Activated gamma-delta T cell treated with anti-CD3 and anti-CD28 coated beads, Interleukin-2, amount 50 U/mL, for 16 hours (primary cell): ENCODE measurements at places on chromosomes 4 and X.

DNA sequence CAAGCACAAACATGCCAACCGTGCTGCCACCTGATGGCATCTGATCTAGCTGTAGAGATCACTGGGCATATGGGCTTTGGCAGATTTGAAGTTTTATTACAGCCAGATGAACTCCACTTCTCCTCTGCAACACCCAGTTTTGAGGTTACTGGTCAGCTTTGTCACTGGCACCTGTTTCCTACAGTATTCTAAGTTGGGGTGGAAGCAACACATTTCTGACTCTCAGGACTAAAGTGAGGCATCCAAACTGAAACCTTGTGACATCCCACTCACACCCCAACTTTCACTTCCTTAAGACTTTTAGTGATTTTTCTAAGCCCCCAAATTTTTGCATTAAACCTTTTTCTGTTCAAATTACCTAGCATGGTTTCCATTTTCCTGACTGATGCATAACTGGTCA lies 115.1 kb upstream of the PCDH18 start:
- DNase-seq = no peak

DNA sequence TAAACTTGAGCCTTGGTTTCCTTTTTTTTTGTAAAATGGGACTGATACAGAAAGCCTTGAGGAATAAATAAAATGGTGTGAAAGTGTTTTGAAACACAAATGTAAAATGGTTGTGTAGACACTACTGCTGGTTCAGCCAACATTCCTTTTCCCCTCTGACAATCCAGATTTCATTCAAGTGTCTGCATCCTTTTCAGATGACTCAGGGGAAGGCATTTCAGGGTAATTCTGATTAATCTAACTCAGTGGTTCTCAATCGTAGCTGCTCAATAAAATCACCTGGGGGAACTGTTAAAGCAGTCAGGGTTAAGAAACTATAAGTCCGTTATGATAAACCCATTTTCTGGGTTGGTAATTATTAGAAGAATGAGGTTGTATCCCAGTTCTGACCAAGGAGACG lies 4.6 kb downstream of the ARHGAP10 start:
- DNase-seq = no peak

DNA sequence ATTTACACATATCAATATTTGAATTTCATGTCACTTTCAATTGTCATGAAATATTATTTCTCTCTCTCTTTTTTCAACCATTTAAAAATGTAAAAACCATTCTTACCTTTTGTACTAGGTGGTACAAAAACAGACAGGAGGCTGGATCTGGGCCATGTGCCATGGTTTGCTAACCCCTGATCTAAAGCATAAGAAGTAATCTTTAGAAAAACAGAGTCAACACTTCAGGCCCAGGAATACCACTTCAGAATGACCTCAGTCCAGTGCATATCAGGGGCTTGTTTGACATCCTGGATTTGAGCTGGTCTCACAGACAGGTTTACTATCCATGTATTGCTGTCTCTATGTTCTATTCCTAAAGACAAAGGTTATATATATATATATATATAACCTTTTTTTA lies 102.5 kb downstream of the DCHS2 start:
- DNase-seq = no peak

DNA sequence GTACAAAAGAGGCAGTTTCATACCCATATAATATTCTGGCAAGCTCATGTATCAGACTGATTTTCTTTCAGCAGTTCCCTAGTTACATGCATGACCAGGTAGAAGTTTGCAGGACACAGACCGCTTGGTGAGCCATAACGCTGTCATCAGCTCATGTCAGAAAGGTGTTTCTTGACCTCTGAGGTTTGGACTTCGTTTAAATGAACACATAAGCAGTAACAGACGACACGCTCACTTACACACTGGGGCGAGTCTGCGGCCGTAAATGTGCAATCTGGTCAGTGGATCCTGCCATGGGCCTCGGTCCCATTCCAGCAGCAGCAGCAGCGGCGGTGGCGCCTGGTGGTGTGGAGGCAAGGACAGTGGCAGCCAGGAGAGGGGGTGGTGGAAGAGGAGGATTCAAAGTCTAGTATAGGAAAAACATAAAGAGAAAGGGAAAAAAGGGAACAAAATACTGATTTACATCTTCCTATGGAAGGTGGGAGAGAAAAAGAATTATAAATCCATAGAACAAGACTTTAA lies 111.9 kb upstream of the CBR4 start:
- DNase-seq = no peak

DNA sequence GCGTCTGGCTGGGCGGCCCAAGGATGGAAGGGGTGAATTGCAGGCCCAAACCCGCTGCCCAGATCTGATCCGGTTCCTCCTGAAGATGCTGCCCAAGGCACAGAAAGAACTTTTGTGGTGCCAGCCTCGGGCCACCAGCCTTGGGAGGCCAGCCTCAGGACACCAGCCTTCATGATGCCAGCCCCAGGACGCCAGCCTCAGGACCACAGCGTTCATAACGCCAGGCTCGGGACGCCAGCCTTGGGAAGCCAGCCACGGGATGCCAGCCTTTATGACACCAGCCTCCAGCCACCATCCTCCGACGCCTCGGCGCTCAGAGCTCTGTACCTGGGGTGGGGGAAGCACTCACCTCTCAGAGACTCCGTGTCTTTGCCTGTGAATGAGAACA lies 107.8 kb downstream of the ADRA2C start:
- no peak for DNase-seq

- no peak for DNase-seq
Measured at GRCh38 chrX:24662352-24662751, 15.2 kb upstream of the PCYT1B start.

GRCh38 chr4:8493484-8493883 lies 52.9 kb downstream of the TRMT44 start:
- DNase-seq = no peak

GRCh38 chr4:170005472-170005871 lies 20.7 kb downstream of the MFAP3L start:
- no peak for DNase-seq

GRCh38 chrX:53422861-53423306 lies at the start of gene RIBC1:
RIBC1 (plus strand) TSS chrX:53422873; CDS start chrX:53426277, 3,404 bp downstream.
- DNase-seq = no peak

- no peak for DNase-seq
Measured at GRCh38 chrX:118824173-118824730, 628 bp downstream of the ZCCHC12 start.

GRCh38 chr4:152038238-152038637 lies 277.4 kb upstream of the GATB start:
- DNase-seq = no peak

DNA sequence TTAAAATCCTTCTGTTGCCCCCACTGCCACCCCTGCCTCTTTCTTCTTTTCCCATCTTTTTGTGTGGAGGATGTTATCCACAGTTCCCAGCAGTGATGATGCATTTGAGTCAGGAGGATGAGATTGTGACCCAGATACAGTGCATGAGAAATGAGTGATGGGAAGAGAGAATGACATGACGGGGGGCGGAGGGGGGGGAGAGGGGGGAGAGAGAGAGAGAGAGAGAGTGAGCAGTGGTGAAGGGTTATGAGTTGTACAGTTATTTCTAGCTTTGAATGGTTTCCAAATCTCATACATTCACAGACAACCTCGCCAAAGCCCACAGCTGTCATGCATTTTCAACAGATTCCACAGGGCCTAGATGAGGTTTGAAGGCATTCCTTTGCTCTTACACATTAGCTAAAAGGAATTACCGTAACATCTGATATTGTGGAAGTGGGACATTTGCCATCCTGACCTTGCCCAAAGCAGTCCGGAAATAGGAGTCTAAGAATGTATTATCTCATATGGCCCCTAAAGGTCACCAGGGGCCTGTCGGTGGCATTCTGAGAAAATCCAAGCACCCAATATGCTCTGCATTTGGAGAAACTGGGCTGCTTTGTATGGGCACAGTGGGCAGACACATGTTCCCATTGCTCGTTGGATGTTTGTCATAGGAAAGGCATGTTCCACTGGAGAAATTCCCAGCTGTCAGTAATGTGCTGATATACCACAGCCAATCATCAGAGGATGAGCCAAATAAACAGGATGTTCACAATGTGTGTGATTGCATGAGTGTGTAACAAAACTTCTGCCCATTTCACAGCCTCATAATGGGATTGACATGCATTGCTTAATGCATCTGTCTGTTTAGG lies 435.8 kb downstream of the SPRY1 start:
- DNase-seq = no peak

DNA sequence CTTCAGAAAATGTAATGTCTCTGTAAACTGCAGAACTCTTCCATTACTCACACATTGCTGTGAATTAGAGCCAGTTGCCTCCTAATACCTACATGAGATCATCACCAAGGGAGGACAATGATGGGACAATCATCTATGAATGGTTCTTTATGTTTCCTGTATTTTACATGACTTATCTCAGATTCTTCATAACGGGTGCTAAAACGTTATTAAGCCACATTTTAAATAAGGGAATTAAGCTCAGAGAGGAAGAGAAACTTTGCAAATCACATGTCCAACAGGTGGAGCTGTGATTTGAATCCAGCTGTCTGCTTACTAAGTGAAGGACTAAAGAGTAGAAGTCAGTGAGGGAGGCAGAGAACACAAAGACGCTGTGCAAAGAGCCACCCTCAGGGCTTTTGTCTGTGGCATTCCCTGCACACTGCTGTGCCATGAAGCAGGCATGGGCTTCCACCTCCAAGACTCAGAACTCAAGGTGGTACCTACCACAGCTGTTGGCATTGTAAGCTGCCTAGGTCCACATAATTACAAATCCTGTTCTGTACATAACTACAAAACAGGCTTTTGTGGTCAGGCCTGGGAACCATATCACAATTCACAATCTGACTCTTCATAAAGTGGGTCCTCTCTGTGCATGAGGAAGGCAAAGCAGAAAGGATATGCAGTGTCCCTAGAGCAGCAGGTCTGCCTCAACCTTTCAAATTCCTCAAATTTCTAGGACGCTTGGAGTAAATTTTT lies 12.8 kb downstream of the TBC1D9 start:
- no peak for DNase-seq

DNA sequence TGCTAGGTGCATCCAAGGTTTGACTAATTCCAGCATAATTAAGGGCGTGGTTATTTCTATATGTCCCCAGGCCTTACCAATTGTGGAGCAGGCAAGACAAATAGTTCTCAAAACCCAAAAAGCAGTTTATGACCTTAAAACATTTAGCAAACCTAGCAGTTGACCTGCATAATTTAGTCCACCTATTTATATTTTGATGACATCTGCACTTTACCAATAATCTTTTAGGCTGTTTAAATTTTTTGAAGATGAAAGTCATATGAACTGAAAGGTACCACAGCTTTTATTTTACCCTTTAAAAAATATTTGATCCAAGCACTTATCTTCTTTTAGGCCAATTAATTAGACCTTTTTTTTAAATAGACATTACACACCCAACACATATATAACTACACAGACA lies 9.8 kb upstream of the ASIC5 start:
- DNase-seq = no peak

DNA sequence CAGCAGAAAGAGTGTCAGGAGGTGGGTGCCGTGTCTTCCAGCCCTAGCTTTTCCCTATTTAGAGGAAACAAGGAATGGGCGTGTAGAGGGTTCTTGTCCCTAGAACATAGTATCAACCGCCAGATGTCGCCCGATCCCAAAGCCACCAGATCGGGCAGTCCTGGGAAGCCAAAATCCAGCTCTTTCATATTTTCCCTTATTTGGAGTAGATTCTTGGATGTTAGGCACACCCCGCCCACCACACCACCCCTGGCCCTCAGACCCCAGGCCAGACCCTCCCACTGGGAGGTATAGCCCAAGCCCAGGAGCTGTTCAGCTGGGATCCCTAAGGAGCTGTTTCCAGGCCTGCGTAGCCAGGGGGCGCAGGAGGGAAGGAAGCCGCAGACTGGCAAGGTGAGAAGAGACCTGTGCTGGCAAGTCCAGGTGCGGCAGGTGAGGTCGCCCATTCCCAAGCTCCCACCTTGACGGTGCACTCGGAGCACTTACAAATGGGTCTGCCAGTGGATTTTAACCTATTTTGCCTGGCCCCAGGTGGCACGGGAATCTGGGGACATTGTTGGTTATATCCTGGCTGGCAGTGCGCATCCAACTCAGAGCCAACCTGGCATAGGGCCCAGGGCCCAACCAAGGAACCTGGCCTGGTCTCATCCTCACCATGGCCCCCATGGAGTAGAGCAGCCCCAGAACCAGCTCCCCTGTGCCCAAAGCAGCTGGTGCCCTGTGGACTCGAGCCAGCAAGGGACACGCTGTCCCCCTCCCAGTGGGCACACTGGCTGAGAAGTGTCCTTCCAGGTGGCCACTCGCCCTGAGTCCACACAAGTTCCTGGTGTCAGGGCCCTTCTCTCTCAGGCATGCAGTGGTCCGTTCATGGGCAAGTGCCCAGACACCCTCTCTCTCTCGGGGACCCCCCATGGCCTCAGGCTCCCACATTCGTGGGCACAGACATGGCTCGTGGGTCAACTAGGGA lies 811 bp downstream of the FLNA start:
- no peak for DNase-seq

- no peak for DNase-seq
Measured at GRCh38 chrX:115388879-115389278, 99.4 kb downstream of the LUZP4 start.

DNA sequence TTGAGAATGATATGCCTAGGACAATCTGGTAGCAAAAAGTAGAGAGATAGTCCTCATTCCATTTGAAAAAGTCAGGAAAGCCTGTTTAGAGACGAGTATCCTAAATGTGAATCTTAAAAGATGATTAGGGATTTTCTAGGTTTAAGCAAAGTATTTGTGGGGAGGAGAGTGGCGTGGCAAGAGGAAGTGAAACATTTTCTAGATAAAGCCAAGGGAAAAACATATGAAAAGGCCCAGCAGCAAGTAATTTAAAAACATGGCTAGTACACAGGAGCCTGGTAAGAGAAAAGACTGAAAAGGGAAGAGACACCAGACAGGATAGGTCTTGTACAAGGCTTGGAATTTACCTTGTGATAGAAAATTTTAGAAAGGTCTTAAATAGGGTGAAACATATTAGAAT lies 45.9 kb downstream of the CORIN start:
- no peak for DNase-seq

- no peak for DNase-seq
Measured at GRCh38 chr4:71442336-71442735, 103.5 kb downstream of the SLC4A4 start.

GRCh38 chrX:1610166-1610565 lies 4.7 kb upstream of the ASMT start:
- no peak for DNase-seq

GRCh38 chr4:144223661-144224060 lies 83.1 kb upstream of the GYPA start:
- no peak for DNase-seq

GRCh38 chrX:131812847-131813825 lies 210.0 kb upstream of the STK26 start:
- DNase-seq = peak; percentile 75

DNA sequence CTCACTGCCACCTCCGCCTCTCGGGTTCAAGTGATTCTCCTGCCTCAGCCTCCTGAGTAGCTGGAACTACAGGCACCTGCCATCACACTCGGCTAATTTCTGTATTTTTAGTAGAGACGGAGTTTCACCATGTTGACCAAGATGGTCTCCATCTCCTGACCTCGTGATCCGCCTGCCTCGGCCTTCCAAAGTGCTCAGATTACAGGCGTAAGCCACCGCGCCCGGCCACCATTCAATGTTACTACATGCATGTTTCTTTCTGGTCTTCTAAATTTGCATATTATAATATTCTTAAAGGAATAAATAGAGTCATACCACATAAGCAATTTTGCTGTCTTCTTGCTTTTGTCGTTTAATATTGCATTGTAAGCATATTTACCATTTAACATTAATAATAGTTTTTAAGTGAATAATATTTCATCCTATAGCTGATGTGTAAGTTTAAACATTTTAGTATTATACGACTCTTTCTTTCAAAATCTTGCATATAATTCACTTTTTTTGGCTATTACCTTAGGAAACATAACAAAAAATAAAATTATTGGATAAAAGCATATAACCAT lies 1270.4 kb downstream of the ADGRL3 start:
- no peak for DNase-seq

GRCh38 chr4:145796346-145796745 lies 116.4 kb downstream of the C4orf51 start:
- no peak for DNase-seq
